ENCODE measurements at places on chromosomes 13 and 19.

DNA sequence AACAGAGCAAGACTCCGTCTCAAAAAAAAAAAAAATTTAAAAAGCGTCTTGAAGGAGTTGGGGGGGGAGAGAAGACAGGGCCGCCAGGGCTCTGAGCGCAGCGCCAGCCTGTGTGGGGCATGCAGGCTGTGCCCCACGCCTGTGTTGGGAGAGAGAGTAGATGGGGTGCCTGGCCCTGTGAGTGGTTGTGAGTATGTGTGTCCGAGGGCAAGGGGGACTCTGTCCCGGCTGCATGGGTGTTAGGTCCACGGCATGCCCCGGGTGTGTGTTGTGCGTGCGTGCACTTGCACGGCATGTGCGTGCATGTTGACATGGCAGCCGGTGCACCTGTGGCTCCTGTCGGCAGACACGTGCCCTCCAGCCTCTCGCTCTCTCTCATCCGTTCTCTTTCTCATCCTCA is 3.4 kb downstream of the MAP2K7 start:
- DNase-seq = no peak

DNA sequence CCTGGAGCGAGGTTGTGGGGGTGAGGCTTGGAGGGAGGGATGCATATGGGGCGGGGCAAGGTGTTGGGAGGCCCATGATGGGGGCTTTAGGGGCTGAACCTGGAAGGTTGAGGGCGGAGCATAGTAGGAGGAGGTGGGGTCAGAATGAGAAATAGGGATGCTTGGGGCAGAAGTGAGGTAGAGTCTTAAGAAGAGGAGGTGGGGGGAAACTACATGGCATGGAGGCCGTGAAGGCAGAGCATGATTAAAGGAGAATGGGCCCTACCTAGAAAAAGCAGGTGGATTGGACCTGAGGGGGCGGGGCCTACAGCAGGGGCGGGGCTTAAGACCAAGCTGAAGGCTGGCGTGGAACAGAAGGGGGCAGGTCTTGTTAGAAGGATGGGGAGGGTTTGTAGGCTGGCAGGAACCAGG is 799 bp downstream of the NR1H2 start:
- no peak for DNase-seq

DNA sequence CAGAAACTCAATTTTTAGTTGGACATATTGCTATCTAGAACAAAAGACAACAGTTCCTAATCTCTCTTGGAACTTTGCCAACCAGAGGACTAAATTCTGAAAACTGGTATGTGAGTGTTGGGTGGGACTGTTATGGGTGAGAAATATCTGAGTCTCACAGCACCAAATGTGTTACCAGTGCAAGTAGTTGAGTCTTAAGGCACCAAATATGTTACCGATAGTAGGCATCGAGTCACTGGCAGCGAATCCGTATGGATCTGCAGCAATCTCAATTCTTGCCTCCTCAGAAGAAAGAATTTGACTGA is 575.2 kb downstream of the DACH1 start:
- DNase-seq = no peak

DNA sequence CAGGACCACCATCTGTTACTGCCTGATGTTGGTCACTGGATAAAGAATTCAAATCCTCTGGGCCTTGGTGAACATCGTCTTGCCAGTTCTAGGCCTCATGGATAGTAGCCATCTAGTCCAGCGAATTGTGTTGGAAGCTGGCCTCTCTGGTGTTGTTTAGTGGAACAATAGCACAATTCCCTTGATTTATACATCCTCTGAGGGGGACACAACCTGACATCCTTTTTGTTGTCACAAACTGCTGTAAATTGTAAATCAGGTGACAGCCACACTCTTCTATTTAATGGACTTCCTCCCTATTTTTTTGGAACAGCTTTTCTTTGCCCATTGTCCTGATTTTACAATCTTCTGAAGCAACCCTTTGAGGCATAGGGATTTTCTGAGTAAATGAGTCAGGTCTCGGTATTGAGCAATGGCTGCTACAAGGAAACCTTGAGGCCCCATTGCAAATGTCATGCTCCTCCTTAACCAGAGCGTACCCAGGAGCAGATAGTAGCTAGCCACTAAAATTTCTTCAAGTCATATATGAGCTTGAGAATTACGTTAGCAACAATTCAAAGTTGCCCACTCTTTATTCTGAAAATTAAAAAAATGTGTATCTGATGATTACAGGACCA is 263.3 kb downstream of the COG6 start:
- DNase-seq = no peak

DNA sequence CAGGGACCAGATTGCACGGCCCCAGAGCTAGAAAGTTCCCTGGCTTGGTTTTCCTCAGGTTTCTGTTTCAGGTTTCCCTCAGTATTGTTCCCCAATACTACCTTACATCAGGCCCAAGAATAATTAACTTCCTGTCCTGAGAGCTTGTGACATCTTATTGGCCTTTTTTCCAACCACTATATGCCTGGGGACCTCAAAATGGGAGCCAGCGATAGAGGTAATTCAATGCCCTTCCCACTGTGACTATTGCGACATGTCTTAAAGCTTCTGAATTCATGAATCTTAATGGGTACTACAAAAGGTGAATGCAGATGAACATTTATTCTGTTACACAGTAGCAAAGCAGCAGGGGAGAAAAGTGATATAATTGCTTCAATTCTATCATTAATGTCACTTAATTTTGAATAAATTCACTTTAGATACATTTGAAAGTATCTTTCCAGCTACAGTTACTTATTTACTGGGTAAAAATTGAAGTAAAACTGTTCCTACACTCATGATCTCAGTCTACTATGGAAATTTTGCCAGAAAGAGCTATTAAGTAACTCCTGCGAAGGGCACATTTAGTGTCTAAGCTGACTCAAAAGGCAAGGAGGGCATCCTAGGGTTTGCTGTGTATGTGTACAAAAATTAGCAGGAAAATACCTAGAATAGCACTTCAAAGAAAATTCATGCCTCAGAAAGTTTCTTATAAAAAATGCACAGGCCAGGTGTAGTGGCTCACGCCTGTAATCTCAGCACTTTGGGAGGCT is 4.1 kb downstream of the CRYL1 start:
- no peak for DNase-seq

- DNase-seq = no peak
Measured at GRCh38 chr13:29925457-29926097, 75.2 kb upstream of the UBL3 start.

- no peak for DNase-seq
Measured at GRCh38 chr19:45047188-45047797, 8.4 kb downstream of the CLASRP start.

- no peak for DNase-seq
Measured at GRCh38 chr19:29277102-29277501, 64.2 kb upstream of the UQCRFS1 start.

DNA sequence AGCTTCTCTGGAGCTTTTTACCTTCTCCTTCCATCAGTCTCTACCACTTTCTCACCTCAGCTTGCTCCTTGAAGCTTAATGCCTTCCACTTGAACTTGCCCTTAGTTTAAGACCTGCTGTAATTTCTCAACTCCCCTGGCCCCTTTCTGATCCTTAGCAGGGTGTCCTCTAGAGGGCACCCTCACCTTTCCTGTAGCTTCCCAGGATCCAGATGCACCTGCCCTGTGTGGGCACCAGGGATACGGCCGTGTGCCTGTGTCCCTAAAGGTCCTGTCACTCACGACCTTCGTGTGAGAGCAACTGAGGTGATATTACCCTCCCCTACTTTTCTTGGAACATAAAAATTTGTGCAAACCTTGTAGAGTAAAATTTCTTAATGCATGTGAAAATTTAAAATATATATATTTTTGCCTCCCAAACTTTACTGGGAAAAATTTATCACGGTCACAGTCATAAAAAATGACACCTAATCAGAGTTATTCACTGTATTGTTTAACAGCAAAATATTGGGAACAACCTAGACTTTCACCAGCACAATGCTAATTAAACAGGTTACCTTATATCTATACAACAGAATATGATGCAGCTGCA is 46.4 kb downstream of the PSG3 start:
- DNase-seq = no peak

- no peak for DNase-seq
Measured at GRCh38 chr13:32525766-32526165, 12.8 kb downstream of the N4BP2L2 start.

DNA sequence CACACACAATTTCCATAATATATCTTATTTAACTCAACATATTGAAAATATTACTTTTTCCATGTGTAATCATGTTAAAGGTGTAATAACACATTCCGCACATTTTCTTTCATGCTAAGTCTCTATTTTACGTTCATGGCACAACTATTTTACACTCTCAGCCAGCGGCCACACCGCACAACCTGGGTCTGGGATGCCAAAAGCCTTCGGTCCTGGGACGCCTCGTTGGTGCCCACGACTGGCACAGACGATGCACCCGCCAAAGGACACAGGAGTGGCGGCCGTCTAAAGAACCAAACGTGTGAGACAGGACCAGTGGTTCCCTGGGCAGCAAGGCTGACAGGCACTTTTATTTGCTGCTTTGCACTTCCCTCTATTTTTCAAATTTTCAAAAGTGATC is 10.0 kb upstream of the PROZ start:
- no peak for DNase-seq

DNA sequence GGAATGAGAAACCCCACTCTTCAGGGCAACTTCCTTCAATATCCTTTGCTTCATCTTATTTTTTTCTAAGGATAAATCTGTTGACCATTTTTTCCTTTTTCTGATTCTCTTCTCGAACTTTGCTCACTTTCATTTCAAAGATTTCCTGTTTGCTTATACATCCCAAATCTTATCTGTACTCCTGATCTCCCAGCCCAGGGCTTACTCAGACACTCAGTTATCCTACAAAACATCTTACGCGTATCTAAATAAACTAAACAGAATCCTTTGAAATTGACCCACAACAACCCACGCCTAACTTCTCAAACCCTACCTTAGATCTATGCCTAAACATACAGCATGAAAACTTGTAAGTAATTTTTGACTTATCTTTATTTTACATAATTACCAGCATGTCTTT is 179.2 kb downstream of the ABCC4 start:
- DNase-seq = no peak

GRCh38 chr19:14031719-14032480 is at the start of gene IL27RA:
TSS of gene IL27RA (plus strand) at chr19:14031762. CDS start at chr19:14031873, 111 bp downstream.
- peak; percentile 74 for DNase-seq

DNA sequence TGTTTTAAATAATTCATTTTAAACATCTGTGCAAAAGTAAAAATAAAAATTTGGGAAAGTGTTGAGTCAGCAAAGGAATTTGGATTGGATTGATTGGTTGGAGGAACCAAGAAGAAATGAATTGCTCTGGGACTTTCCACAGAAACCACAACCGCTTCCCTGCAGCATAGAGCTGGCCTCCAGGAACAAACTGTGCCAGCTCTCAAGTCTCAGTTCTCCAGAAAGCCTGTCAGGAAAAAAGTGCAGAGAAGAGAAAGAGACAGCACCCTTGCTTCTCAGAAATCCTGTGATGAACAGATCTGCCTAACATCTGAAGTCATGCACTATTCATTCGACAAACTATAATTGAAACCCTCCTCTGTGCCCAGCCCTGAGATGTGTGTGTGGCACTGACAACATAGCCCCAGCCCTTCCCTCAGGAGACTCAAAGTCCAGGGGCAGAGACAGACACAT is 14.8 kb downstream of the LYPD3 start:
- DNase-seq = no peak

DNA sequence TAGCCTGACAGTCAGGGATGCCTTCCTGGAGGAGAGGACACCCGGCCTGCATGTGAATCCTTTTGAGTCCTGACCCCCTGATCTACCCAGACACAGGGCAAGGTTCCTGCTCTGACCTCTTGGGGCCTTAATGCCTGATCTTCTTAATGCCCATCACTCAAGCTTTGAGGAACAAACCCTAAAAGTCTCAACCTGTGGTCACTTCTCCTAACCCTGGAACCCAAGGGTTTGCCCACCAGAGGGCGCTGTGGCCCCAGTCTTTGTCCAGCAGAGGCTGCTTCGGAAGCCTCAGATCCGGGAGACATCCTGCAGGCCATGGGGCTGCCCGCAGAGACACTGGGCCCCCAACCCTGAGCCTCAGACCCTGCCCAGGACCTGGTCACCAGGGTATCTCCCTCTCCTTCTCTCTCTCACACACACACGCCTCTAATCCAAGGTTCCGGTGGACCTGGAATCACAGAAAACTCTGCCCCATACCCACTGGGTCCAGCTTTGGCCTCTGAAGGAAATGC is 9.8 kb upstream of the DPF1 start:
- DNase-seq = peak; percentile 37

DNA sequence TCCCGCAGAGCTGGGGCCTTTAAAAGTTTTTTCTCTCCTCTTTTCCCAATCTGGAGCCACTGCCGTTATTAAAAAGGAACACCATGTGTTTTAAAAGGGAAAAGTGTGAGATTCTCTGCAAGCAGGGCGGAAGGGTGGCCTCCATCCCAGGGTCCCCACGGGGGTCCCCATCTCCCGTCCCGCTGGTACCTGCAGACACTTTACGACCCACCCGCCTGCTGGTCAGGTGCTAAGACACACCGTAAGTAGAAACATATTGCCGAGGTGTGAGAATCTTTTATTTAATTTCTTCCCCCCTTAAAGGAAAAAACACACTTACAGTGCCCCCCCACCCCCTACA is 1.8 kb downstream of the CRLF1 start:
- no peak for DNase-seq

- DNase-seq = no peak
Measured at GRCh38 chr19:55644842-55645511, 1.5 kb downstream of the ZNF581 start.

DNA sequence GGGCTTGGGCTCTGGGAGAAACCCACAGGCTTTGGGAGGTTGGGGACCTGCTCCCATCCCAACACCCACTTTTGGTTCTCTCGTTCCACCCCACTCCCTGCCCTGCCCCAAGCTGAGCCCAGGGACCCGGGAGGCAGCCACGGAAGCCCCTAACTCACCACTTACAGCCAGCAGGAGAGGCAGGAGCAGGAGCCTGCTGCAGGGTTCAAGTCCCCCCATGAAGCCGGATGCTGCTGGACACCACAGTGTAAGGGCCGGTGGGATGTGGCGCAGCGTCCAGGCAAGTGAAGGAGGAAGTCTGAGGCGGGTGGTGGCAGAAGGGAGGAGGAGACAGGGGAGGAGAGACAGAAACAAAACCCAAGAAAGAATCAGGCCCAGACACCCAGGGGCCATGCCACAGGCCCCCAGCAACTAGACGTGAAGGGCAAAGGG is at the start of gene TYROBP:
TSS of gene TYROBP (minus strand) at position 286 of the 432 bp plus-strand sequence. CDS start at position 219, 67 bp downstream.
- DNase-seq = no peak

- DNase-seq = peak; percentile 91
Measured at GRCh38 chr19:4182084-4182810, at the start of the genes ANKRD24 and SIRT6. TSS of gene ANKRD24 (plus strand) at chr19:4182689. CDS start at chr19:4186426, 3,737 bp downstream. TSS of gene SIRT6 (minus strand) at chr19:4182563. CDS start at chr19:4182539, 24 bp downstream.

DNA sequence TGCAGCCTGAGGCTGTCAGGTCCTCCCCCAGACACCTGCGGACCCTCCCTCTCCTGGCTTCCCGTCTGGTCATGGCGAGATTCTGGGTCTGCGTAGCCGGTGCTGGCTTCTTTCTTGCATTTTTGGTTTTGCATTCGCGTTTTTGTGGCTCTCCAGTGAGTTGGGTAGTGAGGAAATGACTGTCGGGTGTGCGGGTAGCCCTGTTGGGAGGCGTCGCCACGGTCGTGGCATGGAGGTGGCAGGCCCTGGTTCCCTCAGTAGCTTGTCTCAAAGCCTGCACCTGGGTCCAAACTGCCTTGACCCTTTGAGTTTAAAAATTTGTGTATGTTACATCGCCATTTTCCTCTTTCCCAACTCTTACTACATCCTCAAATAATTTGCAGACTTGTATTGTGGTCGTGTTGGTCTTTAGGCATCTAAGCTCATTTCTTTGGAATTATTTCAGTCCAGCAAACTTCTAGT is 344 bp downstream of the NHLRC3 start:
- DNase-seq = no peak

All from stimulated activated CD4-positive, alpha-beta T cell treated with anti-CD3 and anti-CD28 coated beads, TNF-alpha, amount 100 ng/mL, for 1 hour (primary cell).